Stimulated activated CD8-positive, alpha-beta memory T cell treated with anti-CD3 and anti-CD28 coated beads, Interleukin-12 subunit alpha, Interleukin-12 subunit beta, amount 100 ng/mL, for 1 hour (primary cell): ENCODE measurements at places on chromosomes 2 and 18.

- DNase-seq = no peak
These were observed 73.9 kb upstream of the TWSG1 start for GRCh38 chr18:9260388-9261380.

- no peak for DNase-seq
These were observed at the start of gene CCDC141 for GRCh38 chr2:179049546-179050311. Gene CCDC141, minus strand, starts transcription at chr2:179050137. Its CDS starts 196 bp downstream, at chr2:179049941.

GRCh38 chr2:73928963-73929347 is 2.3 kb downstream of the DGUOK start:
- DNase-seq = no peak

- no peak for DNase-seq
These were observed 128.7 kb downstream of the CAPN13 start for GRCh38 chr2:30678410-30679137.

DNA sequence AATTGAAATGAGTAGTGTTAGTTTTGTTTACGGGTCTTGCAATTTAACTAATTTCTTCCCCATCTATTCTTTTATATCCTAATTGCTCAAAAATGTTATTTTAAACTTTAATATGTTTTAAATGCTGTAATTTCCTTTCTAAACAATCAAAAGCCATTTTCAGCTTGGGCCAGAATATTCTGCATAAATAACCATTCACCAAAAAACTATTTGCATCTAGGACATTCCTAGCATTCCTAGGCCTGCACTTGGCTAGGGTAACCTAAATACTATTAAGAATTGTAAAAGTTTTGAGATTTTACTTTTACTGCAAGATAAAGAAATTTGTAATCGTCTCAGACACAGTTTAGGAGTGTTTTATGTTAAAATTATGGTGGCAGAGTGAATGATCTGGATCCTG is 7.8 kb upstream of the ETAA1 start:
- no peak for DNase-seq

DNA sequence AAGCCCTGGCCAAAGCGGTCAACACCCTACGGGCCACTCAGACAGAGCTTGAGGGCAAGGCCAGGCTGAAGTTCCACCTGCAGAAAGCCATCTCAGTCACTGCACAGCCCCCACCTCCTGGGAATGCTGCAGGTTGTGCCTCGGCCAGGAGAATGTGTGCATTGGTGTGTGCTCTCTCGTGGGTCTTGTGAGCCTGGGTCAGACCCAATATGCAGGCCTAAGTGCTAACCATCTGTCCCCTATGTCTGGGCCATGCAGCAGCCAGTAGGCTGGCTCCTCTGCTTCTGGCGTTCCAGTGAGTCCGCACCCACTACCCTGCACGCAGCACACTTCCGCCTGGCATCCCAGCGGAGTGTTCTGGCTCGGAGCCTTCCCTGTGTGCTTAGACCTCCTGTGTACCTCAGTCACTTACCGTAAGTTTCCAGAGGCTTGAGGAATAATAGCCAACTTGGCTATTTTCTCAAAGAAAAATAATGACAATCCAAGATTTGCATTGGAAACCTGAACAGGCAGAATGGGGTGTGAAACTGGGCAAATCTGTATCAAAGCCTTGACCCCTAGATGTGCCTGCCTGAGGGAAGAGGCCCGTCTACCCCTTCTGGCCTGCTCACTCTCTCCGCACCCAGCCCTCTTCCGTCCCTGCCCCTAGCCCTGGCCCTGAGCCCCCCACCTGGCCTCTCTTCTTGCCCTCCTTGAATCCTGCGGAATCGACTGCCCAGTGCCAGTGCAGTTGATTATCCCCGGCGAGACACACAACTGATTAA is 7.2 kb downstream of the SIX3 start:
- no peak for DNase-seq

- DNase-seq = no peak
These were observed 194.8 kb downstream of the AGPS start for GRCh38 chr2:177587371-177587770.

DNA sequence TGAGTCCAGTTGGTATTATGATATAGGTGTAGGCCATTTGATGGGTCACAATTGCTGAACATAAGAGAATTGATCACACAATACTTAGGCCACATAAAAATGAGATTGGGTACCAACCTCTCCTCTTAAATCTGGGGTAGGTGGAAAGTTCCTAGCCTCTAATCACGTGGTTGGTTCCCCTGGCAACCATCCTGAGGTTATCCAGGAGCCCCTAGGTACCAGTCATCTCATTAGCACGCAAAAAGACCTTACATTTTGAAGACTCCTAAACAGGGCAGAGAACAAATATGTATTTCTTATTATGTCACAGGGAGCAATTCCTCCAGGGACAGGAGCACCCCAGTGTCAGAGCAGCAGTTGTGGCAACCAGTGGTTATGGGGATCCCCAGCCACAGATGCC is 12.7 kb upstream of the SELENOI start:
- DNase-seq = no peak

- no peak for DNase-seq
These were observed 88.0 kb upstream of the GPC1 start for GRCh38 chr2:240347373-240347940.

- no peak for DNase-seq
These were observed 44.2 kb downstream of the SP140 start for GRCh38 chr2:230269715-230270114.

DNA sequence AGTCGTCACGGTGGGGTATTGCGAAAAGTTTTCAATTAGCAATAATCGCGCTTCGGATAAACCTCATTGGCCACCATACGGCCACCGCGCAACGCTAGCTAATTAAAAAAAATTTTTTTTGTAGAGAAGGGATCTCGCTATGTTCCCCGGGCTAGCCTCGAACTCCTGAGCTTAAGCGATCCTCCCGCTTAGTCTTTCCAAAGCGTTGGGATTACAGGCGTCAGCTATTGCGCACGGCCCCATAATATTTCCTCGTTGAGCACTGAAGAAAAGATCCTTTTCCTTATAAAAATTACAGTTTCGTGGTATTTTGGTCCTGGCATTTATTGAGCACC is 759 bp upstream of the ACTR1B start:
- DNase-seq = no peak

DNA sequence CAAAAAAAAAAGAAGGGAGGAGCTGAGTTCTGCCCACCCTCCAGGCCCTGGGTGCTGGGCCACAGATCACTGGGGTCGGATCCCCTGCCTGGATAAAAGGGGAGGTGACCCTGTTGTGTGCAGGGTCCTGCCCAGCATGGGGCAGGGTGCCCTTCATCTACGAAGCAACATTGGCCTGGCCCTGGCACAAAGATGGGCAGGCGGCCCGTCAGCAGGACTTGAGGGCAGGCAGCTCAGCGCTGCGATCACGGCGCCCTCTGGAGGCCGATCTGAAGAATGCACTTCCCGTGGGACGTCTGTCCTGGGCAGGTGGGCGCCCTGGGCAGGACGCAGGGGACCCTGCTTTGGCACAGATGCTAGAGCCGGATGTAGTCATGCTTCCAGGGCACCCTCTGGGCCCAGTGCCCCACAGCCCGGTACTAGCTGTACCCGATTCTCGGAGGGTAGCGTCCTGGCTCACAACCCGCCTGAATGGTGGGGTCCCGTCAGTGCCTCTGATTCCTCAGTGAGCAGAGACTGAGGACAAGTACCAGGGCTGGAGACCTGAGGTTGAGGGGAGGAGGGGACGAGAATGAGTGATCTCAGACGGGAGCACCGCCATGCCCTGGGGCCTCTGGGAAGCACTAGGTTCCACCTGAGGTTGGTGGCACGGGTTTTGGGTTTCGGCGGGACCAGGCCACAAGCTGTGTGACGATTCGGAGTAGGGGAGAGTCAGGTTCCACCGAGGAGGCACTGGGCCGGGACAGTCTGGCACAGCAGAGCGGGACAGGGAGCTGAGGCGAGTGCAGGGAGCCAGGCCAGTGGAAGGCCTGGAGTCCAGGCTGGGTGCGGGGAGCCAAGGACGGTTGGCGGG is 18.0 kb downstream of the ARID5A start:
- peak; percentile 54 for DNase-seq

GRCh38 chr2:216505133-216506106 is 6.8 kb downstream of the RPL37A start:
- DNase-seq = no peak

GRCh38 chr2:79850912-79851311 is 338.1 kb downstream of the CTNNA2 start:
- no peak for DNase-seq

- DNase-seq = no peak
These were observed 145.6 kb downstream of the TGIF1 start for GRCh38 chr18:3595369-3596273.

- no peak for DNase-seq
These were observed at the start of gene AMER3 for GRCh38 chr2:130755256-130756052. Gene AMER3, plus strand, starts transcription at chr2:130755540. Its CDS starts 6,533 bp downstream, at chr2:130762073.

DNA sequence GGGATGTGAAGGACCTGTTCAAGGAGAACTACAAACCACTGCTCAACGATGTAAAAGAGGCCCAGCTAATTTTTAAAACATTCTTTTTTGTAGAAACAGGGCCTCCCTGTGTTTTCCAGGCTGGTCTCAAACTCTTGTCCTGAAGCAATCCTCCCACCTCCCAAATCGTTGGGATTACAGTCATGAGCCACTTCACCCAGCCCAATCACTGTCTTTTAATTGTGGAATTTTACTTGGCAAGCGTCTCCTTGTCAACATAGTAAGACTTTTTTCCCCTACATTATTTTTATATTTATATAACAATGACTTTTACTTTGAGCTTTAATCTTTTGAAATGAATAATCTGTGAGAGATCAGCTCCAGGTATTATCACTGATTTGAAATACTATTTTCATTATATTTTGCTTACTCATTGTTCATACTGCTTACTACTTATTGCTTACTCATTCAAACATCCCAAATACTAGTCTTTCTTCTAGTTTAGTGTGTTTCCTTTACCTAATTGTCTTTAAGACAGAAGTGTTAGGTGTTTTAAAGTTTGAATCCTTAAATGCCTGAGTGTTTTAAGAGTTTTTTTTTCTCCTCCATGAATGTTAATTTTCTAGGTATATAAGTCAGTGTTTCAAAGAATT is 48.9 kb downstream of the PTPN4 start:
- DNase-seq = no peak

- DNase-seq = no peak
These were observed 1995.5 kb upstream of the CELF4 start for GRCh38 chr18:39561126-39561525.

GRCh38 chr2:121699421-121700333 is 37.0 kb downstream of the NIFK start:
- DNase-seq = peak; percentile 76

GRCh38 chr18:148841-149240 is 9.5 kb upstream of the USP14 start:
- DNase-seq = no peak

GRCh38 chr2:70691497-70692140 is 76.4 kb downstream of the ADD2 start:
- no peak for DNase-seq

DNA sequence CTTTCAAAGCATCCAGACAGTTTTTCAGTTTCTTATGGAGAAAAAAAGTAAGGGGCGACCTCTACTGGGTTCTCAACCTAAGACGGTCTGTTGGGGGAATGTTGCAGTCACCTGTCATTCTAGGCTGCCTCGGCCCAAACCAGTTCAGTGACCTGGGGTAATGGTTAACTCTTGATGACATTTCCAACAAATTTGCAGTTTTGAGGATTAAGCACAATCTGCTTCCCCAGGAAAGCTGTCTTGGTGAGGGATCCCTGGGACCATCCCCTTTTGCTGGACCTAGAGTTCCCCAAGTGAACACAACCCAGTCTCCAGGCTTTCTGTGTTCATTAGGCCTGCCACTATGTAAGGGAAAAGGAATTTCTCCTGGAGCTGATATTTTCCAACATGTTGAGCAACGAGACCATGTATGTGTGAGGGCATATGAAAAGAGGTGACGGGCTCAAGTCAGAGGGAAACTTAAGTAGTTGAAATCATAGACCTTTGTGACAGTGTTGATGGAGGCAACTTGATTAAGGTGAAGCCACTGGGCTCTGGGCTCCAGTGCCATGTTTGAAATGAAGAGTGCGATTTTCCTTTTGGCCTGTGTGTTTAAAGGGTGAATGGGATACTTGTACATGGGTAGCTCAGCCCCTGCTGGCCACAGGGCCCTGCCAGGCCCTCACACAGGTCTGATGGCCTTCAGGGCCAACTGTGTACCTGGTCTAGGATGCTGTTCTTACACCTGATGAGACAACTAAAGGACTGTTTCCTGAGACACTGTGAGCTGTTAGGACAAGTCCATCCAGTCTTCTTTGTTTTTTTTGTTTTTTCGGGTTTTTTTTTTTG is 27.0 kb downstream of the FOSL2 start:
- DNase-seq = no peak

DNA sequence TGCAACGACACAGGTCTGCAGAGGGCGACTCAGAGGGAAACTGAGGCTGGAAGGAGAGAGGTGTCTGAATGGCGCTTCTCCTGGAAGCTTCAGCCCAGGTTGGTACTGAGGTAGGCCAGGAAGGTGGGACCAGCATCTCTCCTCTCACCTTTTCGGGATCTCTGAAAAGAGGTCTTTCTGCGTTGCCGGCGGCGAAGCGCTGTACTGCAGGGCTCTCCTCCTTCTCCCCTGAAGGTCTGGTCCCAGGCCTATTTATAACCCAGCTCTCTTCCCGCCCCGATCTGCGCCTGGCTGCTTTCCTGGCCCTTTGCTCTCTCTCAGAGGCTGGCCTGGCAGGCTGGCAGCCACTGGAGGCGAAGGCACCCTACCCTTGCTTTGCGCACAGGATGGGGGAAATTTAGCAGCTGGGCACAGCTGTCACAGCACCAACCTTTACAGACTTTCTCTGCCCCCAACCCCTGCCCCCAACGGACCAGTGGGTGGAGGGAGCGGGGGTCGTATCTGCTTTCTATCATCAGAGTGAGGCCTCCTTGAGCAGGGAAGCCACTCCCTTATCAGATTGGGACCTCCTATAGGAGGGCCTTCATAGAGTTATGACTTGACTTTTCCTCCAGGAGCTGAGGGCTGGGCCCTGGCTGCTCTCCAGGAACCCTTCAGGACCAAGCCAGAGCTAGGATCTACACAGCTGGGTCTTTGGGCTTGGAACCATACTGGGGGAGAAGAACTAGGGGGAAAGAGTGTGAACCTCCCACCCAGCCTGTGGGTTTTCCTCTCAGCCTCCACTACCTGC is 1.1 kb downstream of the DYSF start:
- DNase-seq = no peak

DNA sequence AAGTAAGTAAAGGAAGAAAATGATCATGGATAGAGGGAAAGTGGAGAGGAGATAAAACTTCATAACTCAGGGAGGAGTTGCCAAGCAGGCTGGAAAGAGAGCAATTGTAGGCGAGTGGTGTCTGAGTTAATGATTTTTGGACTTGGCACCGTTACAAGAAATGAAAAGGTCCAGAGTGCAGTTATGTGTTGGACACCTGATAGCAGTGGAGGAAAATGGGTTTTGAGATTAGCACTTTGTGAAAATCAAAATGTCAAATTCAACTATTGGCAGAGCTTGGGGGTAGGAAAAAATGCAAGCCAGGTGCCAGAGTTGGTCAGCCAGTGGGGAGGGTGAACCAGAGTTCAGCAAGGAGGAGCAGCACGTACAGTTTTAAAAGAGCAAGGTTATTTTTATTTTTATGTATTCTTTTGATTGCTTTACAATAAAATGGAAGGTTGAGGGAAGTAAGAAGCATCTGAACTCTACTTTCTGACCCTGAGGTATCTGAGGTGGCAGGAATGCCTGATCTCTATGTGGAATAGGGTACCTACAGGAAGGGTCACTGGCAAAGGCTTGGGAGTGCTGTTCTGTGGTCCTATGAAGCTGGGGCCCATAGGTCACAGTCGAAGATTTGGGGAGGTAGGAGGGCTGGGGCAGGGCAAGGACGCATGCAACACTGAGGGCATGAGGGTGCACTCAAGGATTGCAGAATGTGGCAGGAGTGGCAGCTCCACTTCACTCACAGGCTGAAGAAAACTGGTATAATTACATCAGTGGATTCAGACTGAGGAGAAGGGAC is 127.5 kb downstream of the CD8B2 start:
- DNase-seq = no peak
